ENCODE measurements at places on chromosomes 16 and 17. TPM values are rescaled to one million over a fixed set of nuclear protein-coding genes. Genes with fewer than 3 reads are reported as not detected.

GRCh38 chr16:67961551-67961957 lies 6.9 kb downstream of the SLC12A4 start:
- peaks cover 18% of the 10 kb centered on the region for H3K36me3 ChIP-seq
- H3K4me3 ChIP-seq: no peak overlapping the region
- H3K4me1 ChIP-seq: peaks cover 18% of the 10 kb centered on the region
- no peak overlapping the region for H3K27ac ChIP-seq

Gene KRT12
- not detected for total RNA-seq

GRCh38 chr16:51641191-51641765 lies 490.2 kb upstream of the SALL1 start:
- no peak overlapping the region for H3K4me3 ChIP-seq
- peaks cover 30% of the 10 kb centered on the region for H3K27me3 ChIP-seq
- H3K36me3 ChIP-seq: no peaks in the 10 kb centered on the region
- no peak overlapping the region for H3K27ac ChIP-seq

DNA sequence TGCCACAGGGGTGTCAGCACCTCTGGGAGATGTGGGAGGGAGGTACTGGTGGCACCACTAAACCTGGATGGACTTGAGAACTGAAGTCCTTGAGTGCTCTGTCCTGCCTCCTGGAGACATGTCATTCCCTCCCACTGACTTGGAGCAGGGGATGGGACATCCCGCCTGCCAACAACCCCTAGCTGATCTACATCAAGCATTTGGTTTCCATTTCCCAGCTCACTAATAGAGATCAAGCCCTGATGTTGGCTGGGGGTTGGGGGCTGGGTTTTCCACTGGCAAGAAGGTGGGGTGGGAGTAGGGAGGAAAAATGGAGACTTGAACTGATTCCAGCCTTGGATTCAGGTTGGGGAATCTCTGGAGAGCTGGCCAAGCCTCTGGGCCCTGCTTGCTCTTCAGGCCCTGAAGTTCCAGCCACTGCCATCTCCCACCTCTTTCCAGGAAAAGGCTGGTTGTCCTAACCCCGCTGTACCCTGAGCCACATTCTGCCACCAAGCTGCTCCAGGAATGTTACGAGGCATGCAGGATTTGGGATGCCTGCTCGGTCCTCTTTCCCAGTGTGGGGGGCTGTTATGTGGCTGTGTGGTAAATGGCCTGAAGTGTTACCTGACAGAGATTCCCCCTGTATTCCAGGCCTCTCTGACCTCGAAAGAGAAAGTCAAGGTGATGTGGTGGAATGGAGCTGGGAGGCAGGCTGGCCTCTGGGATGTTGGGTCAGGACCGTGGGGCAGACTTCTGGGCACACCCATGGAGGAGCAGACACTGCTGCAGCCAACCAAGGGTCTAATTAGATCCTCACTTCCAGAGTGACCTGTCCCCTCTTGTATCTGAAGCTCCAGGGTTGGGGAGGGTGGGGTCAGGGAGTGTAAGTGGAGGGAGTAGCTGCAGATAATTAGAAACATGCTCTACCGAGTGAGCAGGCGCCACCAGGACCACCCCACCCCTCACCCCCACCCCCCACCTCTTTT lies 16.7 kb downstream of the IGFBP4 start:
- no peak overlapping the region for H3K27ac ChIP-seq
- H3K4me3 ChIP-seq: no peak overlapping the region
- H3K27me3 ChIP-seq: peaks cover 8% of the 10 kb centered on the region
- H3K36me3 ChIP-seq: peaks cover 5% of the 10 kb centered on the region
- DNase-seq: no peak
- peaks cover 52% of the 10 kb centered on the region for H3K4me1 ChIP-seq

DNA sequence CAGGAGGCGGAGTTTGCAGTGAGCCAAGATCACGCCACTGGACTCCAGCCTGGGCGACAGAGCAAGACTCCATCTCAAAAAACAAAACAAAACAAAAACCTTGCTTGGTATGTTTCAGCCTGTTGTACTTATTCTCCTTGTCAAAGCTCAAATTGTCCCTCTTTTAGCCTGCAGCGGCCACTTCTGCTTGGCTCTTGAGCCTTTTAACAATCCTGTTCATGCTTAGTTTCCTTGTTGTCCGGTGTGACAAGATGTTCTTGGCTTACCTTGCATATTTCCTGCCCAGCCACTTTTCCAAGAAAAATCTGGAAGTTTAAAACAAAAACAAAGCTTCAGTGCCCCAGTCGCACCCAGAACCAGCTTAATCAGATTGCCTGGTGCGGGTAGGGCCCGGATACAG lies 81.0 kb downstream of the ABCC1 start:
- DNase-seq: no peak
- H3K4me3 ChIP-seq: no peak overlapping the region
- peaks cover 11% of the 10 kb centered on the region for H3K4me1 ChIP-seq
- H3K27ac ChIP-seq: no peak overlapping the region

- DNase-seq: no peak
- peaks cover 24% of the 10 kb centered on the region for H3K4me1 ChIP-seq
- no peak overlapping the region for H3K4me3 ChIP-seq
- H3K27ac ChIP-seq: no peak overlapping the region
Observed at GRCh38 chr17:50604513-50604912, 30.2 kb upstream of the ABCC3 start.

DNA sequence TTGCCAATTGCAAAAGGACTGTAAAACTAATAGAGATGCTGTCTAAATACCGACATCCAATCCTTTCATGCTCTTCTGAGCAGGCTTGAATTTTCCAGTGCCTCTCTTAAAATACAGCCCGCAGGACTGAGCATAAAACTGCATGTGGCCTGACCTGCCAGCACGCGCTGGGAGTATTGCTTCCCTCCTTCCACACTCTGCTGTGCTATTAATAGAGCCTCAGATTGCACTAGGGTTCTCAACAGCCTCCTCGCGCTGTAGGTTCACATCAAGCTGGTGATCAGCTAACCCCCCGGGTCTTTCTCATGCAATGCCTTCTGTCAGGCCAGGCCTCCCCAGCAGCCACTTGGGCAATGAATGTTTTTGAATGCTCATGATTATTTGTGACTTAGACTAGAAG lies 14.2 kb upstream of the MSI2 start:
- no peaks in the 10 kb centered on the region for H3K36me3 ChIP-seq
- DNase-seq: no peak
- peaks cover 21% of the 10 kb centered on the region for H3K4me1 ChIP-seq

DNA sequence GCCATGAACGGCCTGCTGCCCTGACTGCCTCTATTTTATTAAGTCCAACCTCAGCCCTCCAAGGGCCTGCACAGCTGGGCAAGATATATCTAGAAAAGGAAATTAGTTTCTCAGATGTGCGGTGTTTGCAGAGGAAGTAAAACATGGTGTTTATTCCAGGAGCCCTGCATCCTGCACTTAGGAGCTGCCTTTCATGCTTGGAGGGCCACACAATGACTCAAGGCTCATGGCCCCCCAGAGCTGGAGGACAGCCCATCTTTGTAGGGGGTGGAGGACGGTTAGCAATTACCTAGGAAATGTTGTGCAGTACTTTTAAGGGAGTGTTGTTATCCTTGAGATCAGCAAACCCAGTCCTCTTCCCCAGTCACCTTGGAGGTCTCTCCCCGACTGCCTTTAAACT lies 80.5 kb downstream of the COPRS start:
- peaks cover 12% of the 10 kb centered on the region for H3K27me3 ChIP-seq
- H3K27ac ChIP-seq: no peak overlapping the region
- DNase-seq: no peak
- H3K4me1 ChIP-seq: no peaks in the 10 kb centered on the region
- no peak overlapping the region for H3K4me3 ChIP-seq
- H3K36me3 ChIP-seq: no peaks in the 10 kb centered on the region

DNA sequence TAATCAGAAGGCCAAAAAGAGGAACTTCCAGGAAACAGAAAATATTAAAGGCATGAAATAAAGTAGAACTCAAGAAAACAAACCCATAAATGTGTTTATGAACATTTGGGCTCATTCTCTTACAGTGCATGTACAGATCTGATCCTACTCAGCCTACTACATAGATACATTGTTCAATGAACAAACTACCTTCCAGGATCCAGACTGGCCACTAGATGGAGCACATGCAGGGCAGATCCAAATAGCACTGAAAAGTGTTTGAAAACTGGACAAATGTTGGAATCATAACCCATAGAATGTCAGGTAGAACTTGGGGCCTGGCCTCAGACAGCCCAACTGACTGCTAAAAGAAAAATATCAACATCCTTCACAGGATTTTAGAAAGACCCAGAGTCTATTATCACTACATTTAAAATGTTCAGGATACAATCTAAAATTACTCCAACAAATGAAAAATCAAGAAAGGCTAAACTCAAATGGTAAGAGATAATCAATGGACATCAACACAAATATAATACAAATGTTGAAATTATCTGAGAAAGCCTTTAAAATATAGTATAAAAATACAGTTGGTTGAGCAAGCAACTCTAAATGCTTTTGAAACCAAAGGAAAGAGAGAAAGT lies 122.4 kb upstream of the NUDT7 start:
- no peak overlapping the region for H3K27ac ChIP-seq
- H3K4me1 ChIP-seq: peaks cover 4% of the 10 kb centered on the region
- no peak for DNase-seq
- peaks cover 20% of the 10 kb centered on the region for H3K27me3 ChIP-seq

GRCh38 chr17:27633312-27634025 lies 2.5 kb downstream of the LGALS9 start:
- no peaks in the 10 kb centered on the region for H3K27me3 ChIP-seq
- no peak for DNase-seq
- H3K4me3 ChIP-seq: no peak overlapping the region
- no peaks in the 10 kb centered on the region for H3K36me3 ChIP-seq
- H3K27ac ChIP-seq: no peak overlapping the region

DNA sequence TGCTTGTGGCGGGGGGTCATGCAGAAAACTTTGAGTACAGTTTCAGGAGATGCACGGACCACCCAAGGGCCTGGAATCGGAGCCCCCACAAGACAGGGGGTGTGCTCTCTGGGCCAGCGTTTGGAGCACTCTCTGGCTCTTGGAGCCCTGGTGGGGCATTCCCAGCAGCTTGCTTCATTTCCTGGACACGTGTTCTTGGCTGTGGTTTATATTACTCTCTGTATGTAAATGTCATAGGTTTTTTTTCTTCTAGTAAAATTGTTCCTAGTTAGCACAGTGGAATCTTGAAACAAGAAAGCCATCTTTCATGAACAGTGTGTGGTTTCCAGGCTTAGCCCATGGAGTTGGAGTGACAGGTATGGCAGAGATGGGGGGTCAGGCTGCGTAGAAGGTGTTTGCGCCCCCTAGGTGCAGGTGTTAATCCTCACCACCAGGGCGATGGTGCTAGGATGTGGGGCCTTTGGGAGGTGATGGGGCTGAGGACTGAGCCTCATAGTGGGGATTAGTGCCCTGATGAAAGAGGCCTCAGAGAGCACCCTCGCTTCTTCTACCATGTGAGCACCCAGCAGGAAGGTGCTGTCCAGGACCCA lies 79.8 kb downstream of the JPH3 start:
- H3K27me3 ChIP-seq: no peaks in the 10 kb centered on the region
- no peak overlapping the region for H3K4me3 ChIP-seq
- no peak overlapping the region for H3K27ac ChIP-seq

DNA sequence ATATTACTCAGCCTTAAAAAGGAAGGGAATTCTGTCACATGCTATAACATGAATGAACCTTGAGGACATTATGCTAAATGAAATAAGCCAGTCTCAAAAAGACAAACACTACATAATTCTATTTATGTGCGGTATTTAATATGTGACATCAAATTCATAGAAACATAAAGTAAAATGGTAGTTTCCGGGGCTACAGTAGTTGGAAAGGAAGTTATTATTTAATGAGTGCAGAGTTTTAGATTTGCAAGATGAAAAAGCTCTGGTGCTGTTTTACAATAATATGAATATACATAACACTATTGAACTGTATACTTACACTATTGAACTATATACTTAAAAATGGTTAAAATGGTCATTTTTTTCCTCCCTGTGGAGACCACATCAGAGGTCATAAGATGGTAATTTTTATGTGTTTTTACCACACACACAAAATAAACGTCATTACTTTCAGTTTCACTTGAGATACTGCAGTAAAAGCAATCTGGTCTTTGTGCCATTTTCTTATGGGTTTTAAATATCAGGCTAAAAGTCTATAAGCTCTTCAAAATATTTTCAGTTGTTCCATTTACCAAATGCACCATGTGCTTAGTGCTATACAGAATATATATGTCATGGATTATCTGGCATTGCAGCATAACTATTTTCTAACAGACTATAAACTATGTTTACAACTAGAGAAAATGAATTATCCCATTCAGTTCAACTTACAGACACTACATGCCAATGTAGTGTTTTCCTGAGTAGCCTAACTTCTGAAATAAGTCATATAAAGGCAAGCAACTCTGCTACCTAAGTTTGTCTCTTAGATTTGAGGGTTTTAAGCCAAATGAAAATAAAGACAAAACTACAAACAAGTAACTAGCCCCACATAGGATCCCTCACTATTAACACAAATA lies 90.9 kb downstream of the SPAG9 start:
- DNase-seq: no peak
- H3K36me3 ChIP-seq: peaks cover 7% of the 10 kb centered on the region
- H3K27me3 ChIP-seq: no peaks in the 10 kb centered on the region
- H3K27ac ChIP-seq: peak overlapping the region; percentile 64
- no peak overlapping the region for H3K4me3 ChIP-seq

DNA sequence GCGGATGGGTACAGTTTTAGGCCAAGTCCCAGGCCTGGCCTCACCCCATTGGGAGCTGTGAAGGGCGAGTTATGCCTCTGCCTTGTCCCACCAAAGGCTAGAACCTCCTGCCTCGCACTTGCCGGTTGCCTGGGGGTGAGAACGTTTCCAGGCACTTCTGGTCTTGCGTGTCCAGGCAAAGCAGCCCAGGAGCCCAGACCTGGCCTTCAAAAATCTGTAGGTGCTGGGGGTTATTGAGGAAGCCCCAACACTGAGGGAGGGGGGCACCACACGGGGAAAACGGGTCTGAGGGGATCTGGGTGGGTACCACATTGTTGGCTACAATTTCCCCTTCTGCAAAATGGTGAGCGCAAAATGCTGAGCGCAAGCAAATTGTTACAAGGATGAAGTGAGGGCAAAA lies 12.2 kb upstream of the ATP2C2 start:
- H3K36me3 ChIP-seq: no peaks in the 10 kb centered on the region
- peaks cover 6% of the 10 kb centered on the region for H3K27me3 ChIP-seq
- no peak overlapping the region for H3K4me3 ChIP-seq
- no peak overlapping the region for H3K27ac ChIP-seq
- peaks cover 32% of the 10 kb centered on the region for H3K4me1 ChIP-seq

- peak overlapping the region; percentile 82 for H3K27ac ChIP-seq
- no peak for DNase-seq
- peaks cover 20% of the 10 kb centered on the region for H3K4me1 ChIP-seq
- H3K4me3 ChIP-seq: no peak overlapping the region
Observed at GRCh38 chr17:15662681-15663080, 21.4 kb downstream of the TRIM16 start.

Gene FBF1
- 27.5 TPM for total RNA-seq

Gene SMIM5
- 9.3 TPM for total RNA-seq

Data from type B pancreatic cell (in vitro differentiated cells).